ENCODE measurements at places on chromosomes 7 and 10.

GRCh38 chr10:113709221-113709838 lies 29.6 kb downstream of the CASP7 start:
- no peak for DNase-seq

DNA sequence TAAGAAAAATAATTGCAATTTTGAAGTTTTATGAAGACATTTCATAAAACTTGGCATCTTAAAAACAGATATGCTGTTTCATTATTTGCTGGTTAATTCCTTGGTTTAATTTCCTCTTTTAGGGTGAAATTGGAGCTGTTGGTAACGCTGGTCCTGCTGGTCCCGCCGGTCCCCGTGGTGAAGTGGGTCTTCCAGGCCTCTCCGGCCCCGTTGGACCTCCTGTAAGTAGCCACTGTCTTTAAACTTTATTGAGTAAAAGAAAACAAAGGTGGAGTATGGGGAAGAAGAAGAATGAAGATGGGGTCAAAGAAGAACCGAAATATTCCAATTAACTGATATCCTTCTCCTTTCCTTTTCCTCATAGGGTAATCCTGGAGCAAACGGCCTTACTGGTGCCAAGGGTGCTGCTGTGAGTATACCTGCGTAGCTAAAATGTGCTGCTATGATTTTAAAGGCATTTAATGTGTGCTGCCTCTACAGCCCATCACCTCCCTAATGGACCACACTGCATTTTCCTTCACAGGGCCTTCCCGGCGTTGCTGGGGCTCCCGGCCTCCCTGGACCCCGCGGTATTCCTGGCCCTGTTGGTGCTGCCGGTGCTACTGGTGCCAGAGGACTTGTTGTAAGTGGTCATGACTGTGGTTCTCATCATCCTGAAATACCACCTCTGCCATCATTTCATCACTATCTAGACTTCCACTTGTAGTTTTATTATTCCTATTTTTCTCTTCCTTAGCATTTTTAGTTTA lies 14.7 kb downstream of the COL1A2 start:
- DNase-seq = no peak

DNA sequence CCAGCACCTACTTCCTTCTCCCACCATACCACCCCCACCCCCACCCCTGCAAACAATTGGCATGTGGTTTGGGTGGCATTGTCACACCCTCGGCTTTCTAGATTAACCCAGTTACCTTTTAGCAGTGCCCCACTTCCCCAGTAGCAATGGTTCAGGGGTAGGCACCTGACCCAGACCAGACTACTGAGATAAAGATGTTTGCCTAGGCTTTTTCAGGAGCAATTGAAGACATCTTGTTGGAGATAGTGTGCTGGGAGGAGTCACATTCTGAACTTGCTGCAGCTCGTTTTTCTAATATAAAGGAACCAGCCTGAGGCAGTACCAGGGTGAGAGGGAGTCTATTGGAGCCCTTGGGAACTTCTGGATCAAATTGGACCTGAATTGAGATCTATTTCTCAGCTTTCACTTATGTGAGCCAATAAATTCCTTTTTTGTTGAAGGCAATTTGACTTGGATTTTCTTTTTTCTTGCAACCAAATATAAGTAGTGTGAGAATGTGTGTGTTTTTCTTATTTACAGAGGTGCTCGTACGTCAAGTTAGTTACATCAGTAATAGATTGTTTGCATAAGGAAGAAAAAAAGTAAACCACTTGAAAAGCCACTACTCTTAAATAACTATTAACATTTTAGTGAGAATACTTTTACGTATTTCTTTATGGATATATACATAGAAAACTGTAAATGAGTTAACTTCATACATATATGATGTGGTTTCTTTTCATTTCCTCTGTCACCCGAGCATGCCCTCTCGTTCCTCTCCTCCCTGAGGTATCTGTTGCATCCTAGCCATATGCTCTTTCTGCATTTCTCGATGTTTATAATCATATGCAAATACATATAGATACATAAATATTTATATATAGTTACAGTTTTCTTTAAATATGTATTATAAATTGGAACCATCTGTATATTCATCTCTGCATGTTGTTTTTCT lies 38.0 kb downstream of the RAB18 start:
- DNase-seq = no peak

DNA sequence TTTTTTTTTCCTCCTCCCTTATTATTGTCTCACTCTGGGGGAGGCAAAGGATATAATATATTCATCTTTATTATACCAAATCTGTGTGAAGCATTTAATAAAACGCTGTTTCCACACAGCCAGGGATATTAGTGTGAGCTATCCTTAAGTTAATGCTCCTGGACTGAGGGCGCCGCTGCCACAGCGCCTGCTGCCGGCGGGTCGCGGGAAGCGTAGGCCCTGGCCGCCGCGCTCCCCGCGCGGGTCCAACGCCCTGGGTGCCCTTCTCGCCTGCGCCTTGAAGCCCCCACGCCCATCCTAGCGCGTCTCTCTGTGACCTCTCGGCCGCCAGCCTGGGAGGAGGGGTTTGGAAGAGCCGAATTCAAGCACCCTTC lies 9.5 kb upstream of the LBX1 start:
- DNase-seq = no peak

DNA sequence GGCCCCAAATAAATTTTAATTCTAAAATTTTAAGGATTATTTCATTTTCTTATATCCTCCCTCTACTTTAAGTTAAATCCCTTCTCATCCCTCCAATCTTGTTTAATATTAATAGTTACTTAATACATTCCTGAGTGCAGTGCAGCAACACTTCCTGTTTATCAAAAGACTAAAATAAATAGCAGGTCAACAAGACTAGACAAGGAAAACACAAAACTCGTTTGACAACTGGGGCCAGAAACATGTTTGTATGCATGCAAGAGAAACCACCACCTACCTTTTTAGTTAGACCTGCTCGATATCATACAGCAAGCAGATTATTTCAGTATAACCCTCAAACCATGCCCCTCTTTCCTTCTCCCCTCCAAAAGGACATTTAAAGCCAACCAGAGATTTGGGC lies 95.8 kb downstream of the PARD3 start:
- DNase-seq = no peak

- no peak for DNase-seq
Measured at GRCh38 chr7:143040209-143040715, 11.9 kb upstream of the OR6V1 start.

- DNase-seq = no peak
Measured at GRCh38 chr10:112639298-112639697, 192.3 kb downstream of the VTI1A start.

- no peak for DNase-seq
Measured at GRCh38 chr10:650886-651615, 38.4 kb downstream of the DIP2C start.

DNA sequence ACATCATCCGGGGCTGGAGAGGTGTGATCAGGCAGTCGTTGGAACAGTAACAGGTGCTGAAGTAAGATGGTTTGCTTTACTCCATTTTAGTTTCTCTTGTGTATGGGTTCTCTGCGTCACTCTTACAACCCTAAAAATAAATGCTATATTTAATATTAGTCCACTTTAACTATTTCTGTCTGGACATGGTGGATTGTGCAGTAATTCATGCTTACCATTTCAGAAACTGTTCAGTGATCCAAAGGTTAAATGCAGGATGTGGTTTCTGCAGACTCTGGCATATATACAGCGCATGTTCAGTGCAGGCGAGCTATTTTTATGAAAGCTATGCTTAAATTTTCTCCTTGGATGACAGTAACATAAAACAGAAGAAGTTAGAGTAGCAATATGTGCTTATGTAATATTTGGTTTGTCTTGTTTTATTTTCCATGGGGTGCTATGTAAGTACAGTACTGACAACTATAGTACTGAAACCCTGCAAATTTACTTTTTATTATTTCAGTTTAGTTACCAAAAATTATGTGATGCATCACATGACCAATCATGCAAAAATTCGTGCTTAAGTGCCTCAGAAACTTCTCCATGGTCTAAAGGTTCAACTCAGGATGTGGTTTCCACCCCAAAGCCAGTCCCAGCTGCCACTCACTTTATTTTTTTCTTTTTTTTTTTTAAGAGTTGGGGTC lies 46.6 kb upstream of the GRID1 start:
- DNase-seq = peak; percentile 32

DNA sequence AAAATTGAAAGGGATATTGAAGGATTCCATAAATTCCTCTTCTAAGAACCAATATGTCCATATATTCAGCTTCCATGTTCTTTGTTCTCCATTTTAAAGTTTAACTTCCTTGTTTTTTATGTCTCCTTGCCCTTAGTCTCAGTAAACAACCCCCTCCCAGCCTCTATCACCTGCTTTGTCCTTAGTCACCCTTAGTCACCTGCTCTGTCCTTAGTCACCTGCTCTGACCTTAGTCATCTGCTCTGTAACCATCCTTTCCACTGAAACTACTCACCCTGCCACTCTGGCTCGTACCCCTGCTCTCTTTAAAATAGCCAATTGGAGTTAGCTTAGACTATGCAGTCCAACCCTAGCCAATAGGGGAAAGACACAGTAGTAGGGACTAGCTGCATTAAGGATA lies 136.2 kb upstream of the TMEM106B start:
- DNase-seq = no peak

DNA sequence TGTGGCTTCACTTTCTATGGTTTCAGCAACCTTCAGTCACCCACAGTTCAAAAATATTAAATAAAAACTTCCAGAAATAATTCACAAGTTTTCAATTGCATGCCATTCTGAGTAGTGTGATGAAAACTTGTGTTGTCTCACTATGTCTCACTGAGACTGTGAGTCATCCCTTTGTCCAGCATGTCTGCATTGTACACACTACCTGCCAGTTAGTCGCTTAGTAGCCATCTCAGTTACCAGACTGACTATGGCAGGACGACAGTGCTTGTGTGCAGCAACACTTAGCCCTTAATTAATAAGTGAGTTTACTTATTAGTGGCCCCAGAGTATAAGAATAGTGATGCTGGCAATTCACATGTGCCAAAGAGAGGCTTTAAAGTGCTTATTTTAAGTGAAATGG lies 22.5 kb downstream of the CCDC186 start:
- DNase-seq = no peak

- no peak for DNase-seq
Measured at GRCh38 chr10:33293531-33294170, 40.8 kb downstream of the NRP1 start.
